Fibroblast of skin of right quadriceps (primary cell): ENCODE measurements at places on chromosomes 6 and 20.

- no peak for DNase-seq
These were observed 133.8 kb upstream of the PHACTR3 start for GRCh38 chr20:59470521-59470920.

DNA sequence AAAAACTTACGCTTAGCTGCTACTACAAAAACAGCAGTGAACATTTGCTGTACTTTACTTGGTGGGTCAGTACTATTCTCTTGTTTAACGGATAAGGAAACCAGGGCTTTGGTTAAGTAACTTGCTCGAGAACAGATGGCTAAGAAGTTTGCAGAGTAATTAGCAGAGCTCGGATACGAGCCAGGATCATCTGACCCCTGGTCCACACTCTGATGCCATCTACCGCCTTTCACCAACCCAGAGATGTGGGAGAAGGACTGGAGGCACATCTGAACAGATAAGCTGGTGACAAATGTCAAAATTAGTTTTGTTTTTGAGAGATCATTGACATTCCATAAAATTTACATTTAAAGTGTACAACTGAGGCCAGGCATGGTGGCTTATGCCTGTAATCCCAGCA is 18.9 kb upstream of the RPL7L1 start:
- DNase-seq: no peak

DNA sequence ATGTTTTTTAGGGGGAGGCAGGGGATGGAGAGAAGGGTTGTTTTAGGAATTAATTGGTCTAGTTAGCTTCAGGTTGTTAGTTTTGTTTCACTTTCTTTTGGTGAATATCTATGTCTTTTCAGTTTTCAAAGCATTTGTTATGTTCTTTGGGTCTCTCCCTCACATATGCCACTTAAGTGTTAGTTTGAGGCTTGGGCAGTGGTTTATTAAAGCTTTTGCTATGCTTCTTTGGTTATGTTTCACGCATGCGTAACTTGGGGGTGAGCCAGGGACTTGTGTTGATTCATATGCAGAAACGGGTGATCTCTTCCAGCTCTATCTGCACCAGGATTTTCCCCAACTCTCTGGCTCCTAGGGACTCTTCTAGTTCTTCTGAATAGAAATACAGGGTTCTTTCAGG is 11.4 kb upstream of the MMS22L start:
- peak; percentile 17 for DNase-seq

GRCh38 chr6:31718265-31718664 is 3.1 kb downstream of the LY6G6D start:
- no peak for DNase-seq

- no peak for DNase-seq
These were observed 111.1 kb upstream of the DUSP22 start for GRCh38 chr6:181049-181654.

- DNase-seq: peak; percentile 46
These were observed 8.4 kb upstream of the RNF182 start for GRCh38 chr6:13916230-13916944.

GRCh38 chr20:461254-462198 is 807 bp downstream of the TBC1D20 start:
- peak; percentile 47 for DNase-seq

- peak; percentile 96 for DNase-seq
These were observed 57.3 kb upstream of the MLIP start for GRCh38 chr6:54053881-54054391.

DNA sequence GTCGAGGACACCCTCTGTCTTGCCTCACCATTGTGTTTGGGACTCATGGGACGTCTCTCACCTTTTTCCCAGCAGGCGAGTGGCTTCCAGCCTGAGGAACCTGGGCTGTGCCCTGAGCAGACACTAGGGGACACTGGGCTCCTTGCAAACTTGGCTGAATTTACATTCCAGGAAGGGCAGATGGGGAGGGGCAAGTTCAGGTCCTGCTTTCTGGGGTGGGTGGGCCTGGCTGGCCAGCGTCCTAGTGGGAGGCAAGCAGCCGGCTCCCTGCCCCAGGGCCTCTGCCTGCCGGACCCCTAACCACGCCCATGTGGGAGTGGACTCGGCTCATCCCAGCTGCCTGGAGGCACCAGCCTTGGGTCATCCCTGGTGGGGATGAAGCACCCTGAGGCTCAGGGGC is 48.2 kb upstream of the MLN start:
- peak; percentile 19 for DNase-seq

DNA sequence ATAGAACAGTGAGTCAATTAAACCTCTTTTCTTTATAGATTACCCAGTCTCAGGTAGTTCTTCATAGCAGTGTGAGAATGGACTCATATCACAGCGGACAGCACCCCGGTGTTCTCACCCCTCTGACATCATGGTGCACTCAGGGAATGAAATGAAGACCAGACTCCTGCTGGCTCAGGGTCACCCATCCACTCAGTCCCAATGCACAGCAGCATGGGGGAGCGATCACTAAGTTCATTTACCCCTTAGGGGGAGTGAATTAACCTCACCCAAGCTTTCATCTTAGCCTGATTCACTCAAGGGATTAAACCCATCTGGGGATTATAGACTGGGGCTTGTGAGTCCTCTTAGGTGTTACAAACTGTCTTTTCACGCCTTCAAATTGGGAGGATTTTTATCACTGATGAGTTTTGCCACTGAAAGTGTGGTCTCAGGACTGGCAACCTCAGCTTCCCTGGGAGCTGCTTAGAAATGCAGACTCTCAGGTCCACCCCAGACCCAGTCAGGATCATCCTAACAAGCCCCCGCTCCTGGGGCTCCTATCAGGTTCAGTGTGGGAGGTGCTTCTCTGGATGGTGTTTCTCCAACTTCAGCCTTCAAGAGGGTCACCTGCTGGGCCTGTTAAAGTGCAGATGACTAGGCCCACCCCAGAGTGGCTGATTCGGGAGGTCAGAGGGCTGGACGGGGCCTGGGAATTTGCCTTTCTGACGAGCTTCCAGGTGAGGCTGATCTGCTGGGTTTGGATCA is 44.3 kb upstream of the FRMD1 start:
- DNase-seq: no peak

DNA sequence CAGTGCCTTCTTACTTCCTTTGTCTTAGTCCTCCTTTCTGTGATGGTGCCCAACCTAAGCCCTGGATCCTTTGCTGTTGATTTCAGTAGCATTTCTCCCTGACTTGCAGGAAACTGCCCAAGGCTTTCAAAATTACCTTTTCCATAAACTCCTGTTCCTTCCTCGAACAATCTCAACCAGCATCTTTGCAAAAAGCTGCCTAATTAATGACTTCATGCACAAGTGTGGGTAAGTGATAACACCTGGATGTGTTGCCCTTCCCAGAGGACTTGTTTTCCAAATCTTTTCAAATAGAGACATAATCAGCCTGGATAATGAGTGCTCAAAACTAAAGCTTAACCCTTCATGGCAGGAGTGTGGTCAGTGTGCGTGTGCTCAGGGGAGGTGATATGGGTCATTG is 118.0 kb downstream of the PCSK2 start:
- no peak for DNase-seq

DNA sequence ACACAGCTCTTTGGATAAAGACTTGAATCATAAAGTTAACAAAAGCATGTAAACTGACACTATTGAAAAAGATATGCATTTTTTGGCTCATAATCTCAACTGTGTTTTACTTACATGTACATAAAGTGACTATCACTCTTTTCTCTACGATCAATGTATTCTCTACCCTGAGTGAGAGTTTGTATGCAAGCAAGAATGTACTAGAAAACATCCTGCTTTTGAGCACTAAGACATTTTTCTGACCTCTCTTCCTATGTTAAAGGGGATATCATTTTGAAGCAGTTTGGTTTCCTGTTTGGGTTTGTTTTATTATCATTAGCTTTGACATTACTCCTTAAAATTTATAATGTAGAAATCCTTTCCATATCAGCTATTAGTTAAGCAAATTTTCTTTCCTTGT is 910.8 kb downstream of the C6orf118 start:
- no peak for DNase-seq

DNA sequence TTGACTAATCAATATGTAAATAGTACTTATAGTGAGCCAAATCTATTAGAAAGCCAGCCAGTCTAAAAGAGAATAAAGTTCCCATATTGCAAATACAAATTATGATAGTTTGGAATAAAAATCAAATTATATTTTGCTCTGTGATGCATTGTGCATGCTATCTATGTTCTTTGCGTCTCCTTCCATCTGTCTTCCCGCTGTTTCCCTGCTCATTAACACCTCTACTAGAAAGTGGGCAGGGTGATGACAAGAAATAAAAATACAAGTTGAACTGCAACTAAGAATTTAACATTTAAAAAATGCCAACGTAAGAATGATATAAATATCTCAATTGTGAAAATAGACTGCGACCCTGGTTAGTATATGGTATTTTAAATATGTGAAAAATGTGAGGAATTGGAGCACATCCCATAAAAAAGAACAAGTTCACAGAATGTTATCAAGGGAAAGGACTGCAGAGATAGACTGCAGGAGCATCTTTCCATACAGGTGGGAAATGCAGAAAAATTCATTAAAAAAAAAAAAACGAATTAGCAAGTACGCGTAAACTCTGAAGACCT is 157.6 kb upstream of the PDE7B start:
- peak; percentile 30 for DNase-seq

GRCh38 chr6:31907158-31907813 is 5.4 kb upstream of the ZBTB12 start:
- DNase-seq: peak; percentile 79

DNA sequence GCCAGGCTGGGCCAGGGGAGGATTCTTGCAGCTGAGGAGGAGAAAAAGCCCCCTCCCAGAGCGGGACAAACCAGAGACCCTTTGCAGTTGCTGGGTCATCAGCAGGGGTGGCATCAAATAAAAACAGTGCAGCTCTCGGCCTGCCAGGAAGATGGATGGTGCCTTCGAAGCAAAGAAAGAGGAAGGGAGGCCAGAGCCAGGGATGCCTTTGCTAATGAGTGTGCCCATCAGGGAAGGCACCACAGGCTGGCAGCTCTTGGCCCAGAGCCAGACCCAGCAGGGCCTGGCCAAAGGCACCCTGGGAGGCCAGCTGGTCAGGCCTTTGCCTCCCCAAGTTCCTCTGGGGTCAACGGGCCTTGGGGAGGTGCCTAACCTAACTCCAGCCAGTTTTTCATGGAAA is 26.3 kb upstream of the ZNF318 start:
- no peak for DNase-seq

GRCh38 chr20:51637241-51637640 is 94.7 kb upstream of the NFATC2 start:
- no peak for DNase-seq

DNA sequence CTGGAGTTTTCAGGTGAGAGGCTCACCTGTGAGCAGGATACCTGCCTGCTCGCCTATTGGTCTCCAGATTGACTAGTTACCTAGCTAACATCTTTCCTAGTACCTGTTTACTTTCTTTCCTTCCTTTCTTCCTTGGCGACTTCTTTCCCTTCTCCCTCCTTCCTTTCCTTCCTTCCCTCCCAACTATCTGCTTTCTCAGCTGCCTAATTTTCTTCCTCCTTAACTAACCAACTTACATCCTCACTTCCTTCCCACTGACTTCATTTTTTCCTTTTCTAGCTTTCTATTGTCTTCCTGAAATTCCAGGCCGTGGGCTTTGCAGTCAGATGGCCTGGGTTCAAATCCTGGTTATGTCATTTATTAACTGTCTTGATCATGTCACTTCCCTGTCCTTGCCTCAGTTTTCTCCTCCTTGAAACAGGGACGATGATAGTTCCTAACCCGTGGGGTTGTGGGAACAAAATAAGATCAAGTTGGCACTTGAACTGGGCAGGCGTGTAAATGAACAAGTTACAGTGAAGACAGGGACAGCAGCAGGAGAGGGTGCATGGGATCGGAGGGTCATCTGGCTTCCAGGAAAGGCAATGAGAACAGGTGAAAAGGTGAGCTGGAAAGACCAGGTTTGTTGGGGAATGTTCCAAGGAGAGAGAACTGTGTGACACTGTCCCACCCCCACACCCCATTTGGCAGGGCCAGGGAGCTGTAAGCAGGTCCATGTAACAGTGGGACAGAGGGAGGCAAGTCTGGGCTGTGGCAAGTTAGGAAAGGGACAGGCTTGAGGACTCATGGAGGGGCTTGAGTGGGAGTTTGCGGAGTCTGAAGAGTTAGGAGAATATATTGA is 540 bp downstream of the SGK2 start:
- DNase-seq: no peak

DNA sequence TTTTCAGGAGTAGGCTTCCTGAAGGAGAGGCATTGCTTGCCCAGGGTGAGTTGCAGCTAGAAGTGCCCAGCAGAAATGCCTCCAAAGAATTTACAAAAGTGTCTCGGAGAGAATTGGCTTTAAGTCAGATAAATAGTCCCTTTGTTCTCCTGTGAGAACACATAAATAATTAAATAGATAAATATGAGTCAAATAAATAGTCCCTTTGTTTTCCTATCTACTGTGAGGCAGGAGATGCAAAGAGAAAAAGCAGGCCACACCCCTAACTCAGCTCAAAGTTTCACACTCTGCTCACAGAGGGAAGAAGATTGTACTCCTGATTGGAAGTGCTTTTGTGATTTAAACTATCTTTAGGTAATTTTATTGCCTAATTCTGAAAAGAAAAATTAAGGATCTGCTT is 180.7 kb upstream of the PRSS16 start:
- DNase-seq: no peak

DNA sequence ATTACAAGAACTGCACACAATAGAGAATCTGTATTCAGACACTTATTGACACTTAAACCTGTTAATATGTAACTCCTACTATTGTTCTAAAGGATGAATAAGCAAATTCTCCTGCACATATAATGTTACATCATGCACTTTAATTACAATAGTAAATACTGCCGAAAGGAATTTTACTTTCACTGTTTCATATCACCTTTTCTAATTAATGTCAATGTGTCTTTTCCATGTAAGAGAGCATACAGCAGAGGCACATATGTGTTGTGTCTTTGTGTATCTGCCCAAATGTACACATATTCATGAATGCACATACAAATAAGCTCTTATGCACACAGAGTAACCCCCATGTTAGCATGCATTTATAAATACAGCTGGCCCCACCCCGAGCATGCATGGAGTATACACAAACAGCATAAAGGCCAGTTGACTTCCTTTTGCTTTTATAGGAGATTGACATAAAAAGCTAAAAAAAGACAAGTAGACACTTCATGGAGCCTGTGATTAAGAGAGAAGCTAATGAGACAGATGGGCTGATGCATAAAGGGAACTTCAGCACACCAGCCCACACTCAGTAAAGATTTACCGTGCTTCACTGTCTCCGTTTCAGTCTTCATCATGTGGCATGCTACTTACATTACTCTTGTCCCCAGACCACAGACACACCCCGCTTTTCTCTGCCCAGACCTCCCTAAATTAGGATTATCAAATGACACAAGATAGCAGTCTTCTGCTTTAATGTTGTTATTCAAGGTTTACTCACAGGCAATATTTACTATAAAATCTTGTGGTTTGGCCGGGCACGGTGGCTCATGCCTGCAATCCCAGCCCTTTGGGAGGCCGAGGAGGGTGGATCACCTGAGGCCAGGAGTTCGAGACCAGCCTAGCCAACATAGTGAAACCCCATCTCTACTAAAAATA is 184.6 kb downstream of the ATXN1 start:
- no peak for DNase-seq
